ENCODE measurements at places on chromosomes 1 and 21.

DNA sequence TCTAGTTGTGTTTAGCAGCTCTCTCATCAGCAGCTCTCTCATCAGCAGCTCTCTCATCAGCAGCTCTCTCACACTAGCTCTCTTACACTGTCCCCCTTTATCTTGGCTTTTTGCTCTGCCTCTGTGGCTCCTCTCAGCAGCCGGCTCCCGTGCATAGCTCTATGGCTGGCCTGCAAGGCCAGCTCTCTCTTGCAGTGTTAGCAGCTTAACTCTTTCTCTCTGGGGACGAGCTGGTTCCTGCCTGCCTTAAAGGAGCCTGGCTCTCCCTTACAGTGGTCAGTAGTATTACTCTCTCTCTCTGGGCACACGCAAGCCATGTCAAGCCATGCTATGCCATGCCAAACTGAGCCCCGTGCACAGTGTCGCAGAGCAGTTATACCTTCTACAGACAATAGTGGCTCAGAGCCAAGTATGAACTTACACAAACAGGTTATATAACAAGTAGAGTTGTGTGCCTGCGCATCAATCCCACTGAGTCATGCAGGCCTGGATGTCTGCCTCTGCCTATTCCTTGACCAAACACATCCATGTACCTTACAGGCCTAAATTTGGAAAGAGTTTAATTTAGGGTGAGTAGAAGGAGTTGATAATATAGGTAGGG lies 295.9 kb downstream of the TPR start:
- no peak for DNase-seq

DNA sequence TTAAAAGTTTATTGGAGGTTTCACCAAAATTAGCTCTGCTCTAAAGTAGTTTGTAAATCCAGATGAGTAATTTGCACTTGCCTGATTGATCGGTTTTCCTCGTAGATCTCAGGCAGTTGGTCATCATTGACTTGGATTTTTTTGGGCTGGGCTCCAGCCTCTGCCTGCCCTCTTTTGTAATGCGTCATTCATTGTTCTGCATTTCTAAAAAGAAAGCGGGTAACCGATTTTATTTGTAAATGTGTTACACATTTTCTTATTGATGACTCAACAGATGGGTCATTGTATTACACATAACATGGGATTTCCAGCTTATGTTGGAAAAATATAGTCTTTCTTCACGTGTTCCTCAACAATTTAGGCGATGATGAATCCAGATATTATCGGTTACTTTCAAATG lies 5.5 kb downstream of the ETS2 start:
- peak; percentile 99 for DNase-seq

- no peak for DNase-seq
Measured at GRCh38 chr1:8204826-8205225, 113.1 kb upstream of the SLC45A1 start.

GRCh38 chr1:198986442-198986841 lies 347.6 kb downstream of the PTPRC start:
- no peak for DNase-seq

DNA sequence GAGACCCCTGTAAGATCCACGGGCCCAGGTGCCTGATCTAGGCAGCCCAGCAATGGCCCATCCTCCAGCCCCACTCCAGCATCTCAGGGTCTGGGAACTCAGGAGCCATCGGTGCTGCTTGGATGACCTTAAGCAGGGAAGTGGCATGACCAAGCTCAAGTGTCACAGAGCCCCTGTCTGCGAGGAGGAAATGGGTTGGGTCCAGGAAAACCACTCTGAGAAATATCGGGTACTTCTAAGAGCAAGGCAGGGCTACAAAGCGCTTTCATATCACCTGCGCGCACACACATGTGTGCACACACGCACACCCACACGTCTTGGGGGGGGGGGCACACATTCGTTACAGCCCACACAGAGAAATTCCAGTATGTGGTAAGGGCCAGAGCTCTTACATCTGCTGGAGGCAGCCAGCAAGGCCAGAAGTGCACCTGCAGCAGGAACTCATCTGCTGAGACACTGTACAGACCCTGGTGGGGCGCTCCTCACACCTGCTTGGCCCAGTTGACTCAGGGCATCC lies 32.6 kb upstream of the SPOCD1 start:
- DNase-seq = no peak

DNA sequence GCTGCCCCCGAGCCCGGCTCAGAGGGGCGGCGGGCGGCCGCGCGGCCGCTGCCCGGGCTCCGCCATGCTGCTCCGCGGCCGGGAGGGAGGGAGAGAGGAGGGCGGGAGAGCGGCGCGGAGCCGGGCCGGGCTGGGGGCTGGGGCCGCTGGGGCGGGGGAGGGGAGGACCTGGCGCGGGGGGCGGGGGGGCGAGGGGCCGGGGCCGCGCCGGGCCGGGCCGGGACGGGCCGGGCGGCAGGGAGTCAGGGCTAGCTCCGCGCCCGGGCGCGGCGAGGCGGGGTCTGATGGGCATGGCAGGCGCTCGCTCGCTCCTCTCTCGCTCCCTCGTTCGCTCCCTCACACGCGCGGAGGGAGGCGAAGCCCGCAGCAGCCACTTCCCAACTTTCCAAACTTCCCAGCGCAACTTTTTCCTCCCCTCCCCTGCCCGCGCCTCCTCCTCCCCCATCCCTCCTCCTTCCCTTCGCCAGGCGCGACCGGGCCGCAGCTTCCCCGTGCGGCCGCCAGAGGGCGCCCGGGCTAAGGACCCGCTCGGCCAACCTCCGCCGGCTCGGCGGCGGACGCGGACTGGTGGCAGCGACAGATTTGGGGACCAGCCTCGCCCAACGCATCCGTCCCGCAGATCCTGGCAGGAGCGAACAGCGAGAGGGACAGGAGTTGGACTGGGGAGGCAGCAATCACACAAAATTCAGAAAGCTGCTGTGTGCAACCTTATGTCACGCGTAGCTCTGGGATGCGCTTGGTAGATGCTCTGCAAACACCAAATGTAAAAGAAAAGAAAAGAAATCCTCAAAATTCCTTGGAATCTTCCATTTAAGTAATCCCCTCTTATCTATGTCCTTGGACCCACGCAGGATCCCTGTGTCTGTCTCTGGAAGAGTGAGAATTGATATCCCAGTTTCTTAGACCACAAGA lies at the start of gene TRABD2B:
Gene TRABD2B, minus strand, starts transcription at position 97 of the 912 bp plus-strand sequence.
- peak; percentile 50 for DNase-seq

- DNase-seq = no peak
Measured at GRCh38 chr1:29319300-29320110, 83.2 kb downstream of the PTPRU start.

DNA sequence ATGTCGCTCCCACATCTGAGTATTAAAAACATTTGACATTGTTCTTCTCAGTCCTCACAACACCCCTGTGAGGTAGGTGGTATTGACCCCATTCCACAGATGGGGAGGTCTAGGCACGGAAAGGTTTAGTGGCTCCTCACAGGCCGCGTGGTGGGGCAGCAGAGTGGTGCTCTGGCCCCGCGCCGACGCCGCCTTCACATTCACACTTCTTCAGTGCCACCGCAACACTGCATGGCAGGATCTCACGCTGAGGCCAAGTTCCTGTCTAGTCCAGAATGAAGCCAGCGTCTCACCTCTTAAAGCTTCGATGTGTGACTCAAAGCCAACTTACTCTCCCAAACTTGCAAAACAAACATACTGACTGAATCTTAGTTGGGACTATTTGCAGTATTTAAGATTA lies 12.1 kb downstream of the ICMT start:
- DNase-seq = no peak

- peak; percentile 68 for DNase-seq
Measured at GRCh38 chr1:33331444-33332356, 10.8 kb upstream of the A3GALT2 start.

- peak; percentile 98 for DNase-seq
Measured at GRCh38 chr1:12604114-12604874, 13.7 kb downstream of the DHRS3 start.

DNA sequence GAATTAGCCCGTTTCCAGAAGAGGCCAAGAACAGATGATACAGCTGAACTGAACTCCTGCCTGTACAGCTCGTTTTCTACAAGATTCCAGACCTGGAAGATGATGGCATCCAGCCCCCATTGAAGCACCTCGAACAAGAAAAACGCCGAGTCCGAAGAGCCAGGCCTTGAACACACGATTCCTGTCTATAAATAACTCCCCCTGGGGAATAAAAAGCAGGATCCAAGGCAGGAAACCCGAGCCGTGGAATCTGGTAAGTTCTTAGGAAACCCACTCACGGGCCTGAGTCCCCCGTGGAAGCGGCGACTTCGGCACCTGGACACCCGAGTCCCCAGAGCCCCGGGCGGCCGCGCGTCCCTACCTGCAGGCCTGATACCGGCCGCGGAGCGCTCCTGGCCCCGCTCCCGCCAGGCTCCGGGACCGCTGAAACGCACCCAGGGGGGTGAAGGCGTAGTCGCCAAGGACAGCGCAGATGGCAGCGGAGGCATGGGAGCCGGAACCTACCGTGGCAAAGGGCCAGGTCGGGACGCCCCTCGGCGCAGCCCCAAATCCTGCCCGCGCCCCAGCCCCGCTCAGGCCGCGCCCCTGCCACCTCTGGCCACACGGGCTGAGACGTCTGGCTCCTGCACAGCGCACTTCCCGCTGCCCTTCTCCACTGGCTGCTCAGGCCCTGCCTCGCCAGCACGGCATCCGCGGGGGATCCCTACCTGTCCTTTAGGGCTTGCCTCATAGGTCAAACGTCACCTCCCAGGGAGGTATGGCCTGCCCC lies 14.0 kb upstream of the HLCS start:
- peak; percentile 35 for DNase-seq

DNA sequence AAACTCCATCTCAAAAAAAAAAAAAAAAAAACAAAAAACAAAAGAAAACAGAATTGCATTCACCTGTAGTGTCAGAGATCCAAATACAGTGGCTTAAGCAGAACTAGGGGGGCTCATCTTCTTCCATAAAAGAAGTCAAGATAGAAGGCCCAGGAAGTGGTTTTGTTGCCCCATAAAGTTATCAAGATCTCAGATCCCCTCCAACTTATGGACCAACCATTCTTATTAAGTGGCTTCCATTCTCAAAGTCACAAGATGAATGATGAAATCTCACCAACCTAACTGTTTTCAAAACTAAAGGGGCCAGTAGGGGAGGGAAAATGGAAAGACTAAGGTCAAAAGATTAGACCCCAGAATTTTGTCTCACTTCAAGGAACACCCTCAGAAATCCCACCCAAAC lies 30.1 kb upstream of the DUSP23 start:
- no peak for DNase-seq

GRCh38 chr21:45269861-45270260 lies 17.8 kb downstream of the POFUT2 start:
- no peak for DNase-seq

DNA sequence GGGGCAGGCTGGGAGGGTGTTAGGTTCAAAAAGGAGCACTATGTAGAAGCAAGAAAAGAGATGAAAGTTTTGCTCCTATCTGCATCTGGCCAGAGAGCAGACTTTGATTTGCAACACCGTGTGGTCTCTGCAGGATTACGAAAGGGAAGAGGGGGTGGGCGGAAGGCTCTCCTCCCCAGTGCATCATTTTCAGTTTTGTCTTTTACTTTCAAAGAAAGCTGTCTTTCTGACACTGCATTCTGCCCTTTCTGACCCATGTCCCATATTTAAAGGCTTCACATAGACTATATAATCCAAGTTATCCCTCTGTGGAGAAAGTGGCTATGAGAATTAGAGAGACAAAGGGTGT lies 126.5 kb downstream of the RHOU start:
- DNase-seq = no peak

GRCh38 chr1:6587261-6588005 lies 7.6 kb downstream of the ZBTB48 start:
- DNase-seq = peak; percentile 17

- DNase-seq = no peak
Measured at GRCh38 chr1:194698908-194699318, 1512.5 kb upstream of the B3GALT2 start.

- peak; percentile 40 for DNase-seq
Measured at GRCh38 chr1:7454052-7454815, 316.9 kb upstream of the VAMP3 start.

- no peak for DNase-seq
Measured at GRCh38 chr1:23650344-23650990, 41.1 kb upstream of the RPL11 start.

GRCh38 chr21:37414292-37415253 lies 48.0 kb downstream of the DYRK1A start:
- DNase-seq = no peak

- DNase-seq = no peak
Measured at GRCh38 chr1:228913626-228914414, 178.5 kb downstream of the RHOU start.

- DNase-seq = no peak
Measured at GRCh38 chr1:114189398-114189797, 35.7 kb upstream of the SYT6 start.

DNA sequence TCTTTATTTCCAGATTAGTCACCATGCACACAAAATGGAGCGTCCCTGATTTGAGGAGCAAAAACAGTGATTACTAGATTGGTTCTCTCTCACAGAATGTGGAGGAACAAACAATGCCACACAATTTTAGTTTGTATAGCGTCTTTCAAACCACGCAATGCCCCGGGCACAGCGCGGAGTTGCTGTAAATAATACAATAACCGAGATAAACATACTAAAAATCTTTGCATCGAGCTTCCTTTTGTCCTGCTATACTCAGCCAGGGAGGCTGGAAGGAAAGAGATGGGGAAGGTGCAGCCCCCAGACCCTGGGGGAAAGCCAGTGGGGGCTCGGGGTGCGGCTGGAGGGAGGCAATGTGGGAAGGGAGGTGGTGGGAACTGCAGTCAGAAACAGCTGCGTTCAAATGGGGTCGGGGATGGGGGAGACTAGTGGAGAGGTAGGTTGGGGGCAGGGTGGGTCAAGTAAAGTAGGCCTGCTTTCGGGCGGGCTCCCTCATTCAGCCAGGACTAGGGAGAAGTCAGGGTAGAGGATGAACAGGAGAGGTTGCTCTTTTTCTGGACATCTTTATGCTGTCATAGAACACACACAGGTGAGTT lies 366.3 kb downstream of the RPS6KC1 start:
- DNase-seq = no peak

GRCh38 chr1:145871994-145872924 lies 13.4 kb upstream of the PIAS3 start:
- DNase-seq = peak; percentile 63

DNA sequence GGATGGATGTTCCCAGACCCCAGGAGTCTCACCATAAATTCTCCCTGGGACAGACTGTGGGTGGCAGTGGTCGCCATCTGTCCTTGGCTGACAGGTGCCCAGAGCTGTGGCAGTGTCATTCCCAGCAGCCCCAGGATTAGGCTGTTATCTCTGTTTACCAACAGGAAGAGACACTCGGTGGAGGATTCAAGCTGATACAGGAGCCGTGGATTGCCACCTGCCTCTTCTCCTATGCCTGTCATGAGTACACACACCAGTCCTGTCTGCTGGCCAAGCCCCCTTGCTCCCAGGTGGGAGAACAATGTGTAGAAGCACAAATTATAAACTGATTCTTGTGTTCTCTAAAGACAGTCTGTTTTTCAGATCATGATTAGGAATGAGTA lies 152.6 kb downstream of the ETS2 start:
- DNase-seq = no peak

Measured in ELR (cell line).